ENCODE measurements at places on chromosomes 4 and X. TPM values are rescaled to one million over a fixed set of nuclear protein-coding genes. Genes with fewer than 3 reads are reported as not detected.

PRMT9 gene
- total RNA-seq, result 16.7 TPM

SLC10A7 gene
- 18.4 TPM for total RNA-seq

RGS12 gene
- total RNA-seq, result 68.8 TPM

PABPC1L2A gene
- 0.78 TPM for total RNA-seq

PCDH11X gene
- total RNA-seq, result 130 TPM

- DNase-seq, result no peak
Measured at GRCh38 chr4:124526769-124527168, 185.8 kb downstream of the ANKRD50 start.

DNA sequence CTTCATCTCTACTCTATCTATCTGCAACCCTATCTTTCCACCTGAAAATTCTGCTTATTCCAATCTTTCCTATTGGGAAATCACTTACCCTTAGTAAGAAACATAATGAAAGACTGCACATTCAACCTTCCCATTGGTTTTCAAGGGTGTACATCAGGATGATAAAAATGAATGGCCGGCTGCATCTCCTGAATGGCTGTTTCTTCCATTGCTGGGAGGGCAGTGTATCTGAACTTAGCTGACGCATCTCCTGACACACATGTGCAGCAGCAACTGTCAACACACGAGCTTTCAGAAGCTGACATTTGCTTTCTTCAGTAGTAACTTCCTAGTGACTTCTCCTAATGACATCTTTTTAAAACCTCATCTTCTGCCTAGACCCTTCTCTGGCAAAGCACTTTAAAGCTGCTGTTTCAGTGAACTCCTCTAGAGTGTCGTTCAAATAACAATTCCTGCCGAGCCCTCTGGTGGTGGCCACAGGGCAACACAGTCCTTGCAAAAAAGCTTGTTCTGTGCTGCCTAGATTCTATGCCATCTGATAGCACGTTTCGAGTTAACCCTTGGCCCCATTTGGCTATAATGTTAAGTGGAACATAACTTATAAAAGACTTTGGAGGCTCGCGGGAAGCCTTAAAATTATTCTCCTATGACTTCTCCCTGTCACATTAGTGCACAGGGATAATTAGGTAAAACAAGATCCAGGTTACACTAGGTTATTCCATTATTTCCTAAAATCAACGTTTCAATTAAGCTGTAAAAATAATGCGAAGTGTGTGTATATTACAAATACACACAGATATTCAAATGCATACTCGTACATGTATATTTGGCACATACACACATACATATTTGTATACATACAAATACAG, 2340.7 kb downstream of the PCDH7 start:
- peak; percentile 2 for DNase-seq

GRCh38 chrX:112211459-112211858, 128.9 kb upstream of the TRPC5 start:
- peak; percentile 0 for DNase-seq

DNA sequence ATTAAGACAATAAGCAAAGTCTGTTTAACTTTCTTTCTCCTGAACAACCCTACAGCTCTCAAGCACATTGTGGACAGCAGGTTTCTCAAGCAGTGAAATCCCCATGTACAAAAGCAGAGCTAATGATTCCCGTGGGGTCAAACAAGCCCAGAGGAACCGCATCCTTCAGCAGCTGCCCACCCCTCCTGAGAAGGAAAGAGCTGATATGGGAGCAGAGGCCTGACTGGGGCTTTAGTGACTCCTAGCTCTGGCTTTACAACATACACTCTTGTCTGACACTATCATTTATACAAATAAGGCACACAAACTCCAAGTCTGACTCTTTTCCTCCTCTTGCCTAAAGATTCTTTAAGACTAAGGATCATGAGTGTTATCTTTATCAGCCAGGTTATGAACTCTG, 32.8 kb downstream of the HDAC8 start:
- DNase-seq, result no peak

DNA sequence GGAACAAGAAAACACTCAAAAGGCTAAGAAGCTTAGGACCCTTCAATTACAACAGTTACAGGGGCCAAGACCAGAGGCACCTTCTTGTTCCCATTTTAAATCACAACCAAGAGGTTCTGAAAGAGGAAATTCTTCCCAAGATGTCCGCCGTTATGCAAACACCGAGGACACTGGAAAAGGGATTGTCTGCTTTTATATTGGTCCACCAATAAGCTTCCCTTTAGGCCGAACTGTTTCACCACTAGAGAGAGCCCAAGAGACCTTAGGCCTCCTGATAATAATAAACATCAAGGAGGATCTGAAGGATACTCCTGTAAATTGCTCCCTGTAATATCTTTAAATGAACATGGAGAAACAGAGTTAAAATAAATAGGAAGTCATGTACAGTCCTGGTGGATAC, 92.6 kb upstream of the NLRP2B start:
- no peak for DNase-seq

DNA sequence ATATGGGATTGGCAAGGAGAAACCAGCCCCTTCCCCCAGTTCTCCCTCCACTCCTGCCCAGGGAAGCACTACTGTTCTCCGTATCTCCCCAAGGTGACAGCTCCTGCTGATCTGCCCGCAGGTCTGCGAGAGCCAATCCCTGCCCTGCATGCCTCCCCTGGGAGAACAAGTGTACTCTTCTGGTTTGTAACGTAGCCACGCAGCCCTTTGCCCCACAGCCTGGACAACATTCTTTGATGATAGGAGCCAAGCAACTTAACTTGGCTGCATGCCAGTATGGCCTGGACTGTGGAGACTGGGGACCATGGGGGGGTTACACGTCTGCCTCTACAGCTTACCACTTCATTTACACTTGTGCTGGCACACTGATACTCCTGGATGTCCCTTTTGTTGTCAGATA, 2.0 kb downstream of the STBD1 start:
- no peak for DNase-seq

- no peak for DNase-seq
Measured at GRCh38 chr4:115090483-115091075, 22.8 kb downstream of the NDST4 start.

DNA sequence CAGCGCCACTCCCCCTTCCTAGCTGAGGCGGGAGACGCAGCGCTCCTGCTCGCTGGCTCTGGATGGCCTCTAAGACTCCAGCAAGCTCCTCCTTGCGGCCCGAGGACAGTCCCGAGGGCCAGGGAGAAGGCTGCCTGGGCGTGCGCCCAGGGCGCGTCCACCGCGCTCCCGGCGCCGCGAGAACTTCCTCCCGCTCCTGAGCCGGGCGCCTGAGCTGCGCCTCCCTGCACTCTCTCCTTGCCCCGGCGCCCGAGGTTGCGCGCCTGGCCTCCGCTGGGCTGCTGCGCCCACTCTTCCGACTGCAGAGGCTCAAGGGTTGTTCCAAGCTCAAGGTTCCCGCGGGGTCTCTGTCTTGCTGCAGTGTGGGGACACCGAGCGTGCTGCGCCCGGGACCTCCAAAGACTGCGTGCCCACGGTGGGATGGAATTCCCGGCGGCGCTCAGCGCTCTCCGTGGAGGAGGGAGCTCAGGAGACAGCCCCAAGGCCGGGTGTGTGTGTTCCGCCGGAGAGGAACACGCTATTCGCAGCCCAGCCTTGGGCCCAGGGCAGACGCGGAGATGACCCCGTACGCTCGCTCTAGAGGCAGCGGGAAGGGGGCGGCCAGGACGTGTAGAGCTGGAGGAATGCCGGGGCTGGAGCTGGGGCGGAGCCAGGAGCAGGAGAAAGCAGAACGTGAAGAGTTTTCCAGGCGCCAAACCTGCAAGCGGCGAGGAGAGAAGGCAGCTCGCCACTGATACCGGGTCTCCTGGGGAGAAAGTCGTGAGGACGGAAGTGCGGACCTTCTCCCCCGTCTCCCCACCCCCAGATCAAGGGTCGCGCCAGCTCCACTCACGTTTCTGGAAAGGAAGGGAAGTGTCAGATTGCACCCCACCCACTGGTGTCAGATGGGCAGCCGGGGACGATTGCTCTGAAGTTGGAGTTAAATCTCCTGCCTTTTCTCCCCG, at the start of gene ARHGAP6:
Gene ARHGAP6 (minus strand): TSS at position 753 of the 944 bp plus-strand sequence. CDS start 1,092 bp downstream, outside the sequence.
- no peak for DNase-seq

GRCh38 chrX:41036668-41037326, 48.4 kb upstream of the USP9X start:
- DNase-seq, result no peak

GRCh38 chr4:54709400-54709799, 51.6 kb downstream of the KIT start:
- DNase-seq, result no peak

GRCh38 chrX:75273483-75273882, 402 bp upstream of the UPRT start:
- DNase-seq, result no peak

- DNase-seq, result no peak
Measured at GRCh38 chr4:78754872-78755271, 21.3 kb upstream of the BMP2K start.

GRCh38 chr4:40118861-40119260, 62.2 kb downstream of the N4BP2 start:
- DNase-seq, result no peak

DNA sequence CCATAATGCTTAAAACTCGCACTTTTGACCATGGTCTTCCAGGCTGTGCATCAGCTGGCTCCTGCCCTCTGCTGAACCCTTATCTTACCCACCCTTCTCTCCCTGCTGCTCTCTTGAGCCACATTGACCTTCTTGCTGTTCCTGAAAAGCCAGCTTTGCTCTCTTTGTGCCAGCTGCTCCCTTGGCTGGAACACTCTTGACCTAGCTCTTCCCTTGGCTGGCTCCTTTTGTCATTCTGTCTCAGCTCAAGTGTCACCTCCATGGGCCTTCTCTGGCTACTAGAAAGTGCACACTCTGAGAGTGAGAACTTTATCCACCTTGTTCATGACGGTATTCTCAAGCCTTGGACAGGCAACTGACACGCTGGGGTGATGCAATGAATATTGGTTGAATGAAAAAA, 112.1 kb downstream of the MGST2 start:
- DNase-seq, result no peak

All from occipital lobe (tissue), 3 donors.